GM06990 (cell line): ENCODE measurements at places on chromosomes 2 and 18.

DNA sequence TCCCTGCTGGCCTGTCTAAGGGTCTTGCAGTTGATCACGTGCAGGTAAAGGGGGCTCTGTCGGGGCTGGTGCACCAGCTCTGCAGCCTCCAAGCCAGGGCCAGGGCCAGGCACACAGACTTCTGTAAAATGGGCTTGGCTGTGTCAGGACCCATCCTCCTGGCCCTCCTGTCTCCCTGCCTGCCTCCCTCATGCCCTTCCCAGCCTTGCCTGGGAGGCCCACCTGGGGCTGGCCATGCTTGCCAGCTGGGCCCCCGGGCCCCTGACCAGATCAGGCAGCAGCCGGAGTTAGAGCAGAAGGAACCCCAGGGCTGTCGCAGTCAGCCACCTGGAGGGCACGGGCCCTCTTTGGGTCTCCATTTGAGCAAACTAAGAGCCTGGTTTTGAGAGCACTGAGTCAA, 2.0 kb downstream of the SLC66A3 start:
- no peak for DNase-seq

- DNase-seq, result no peak
Observed at GRCh38 chr2:3789256-3789655, 85.9 kb downstream of the DCDC2C start.

DNA sequence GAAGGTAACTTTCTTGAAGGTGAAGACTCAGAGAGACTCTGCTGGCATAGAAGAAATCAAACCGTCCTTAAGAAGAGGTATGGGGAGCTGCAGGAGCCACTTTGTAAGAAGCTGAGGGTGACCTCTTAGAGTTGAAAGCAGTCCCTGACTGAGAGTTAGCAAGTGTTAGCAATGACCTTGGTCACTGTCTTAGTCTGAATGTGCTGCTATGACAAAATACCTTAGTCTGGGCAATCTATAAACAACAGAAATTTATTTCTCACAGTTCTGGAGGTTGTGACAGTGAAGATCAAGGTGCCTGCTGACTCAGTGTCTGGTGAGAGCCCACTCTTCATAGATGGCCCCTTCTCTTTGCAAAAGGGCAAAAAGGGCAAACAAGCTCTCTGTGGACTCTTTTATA, 35.7 kb upstream of the ACTR3 start:
- DNase-seq, result no peak

GRCh38 chr2:25165992-25166875, 2.1 kb downstream of the POMC start:
- DNase-seq, result peak; percentile 62

GRCh38 chr18:77099485-77100370, 32.9 kb downstream of the MBP start:
- DNase-seq, result peak; percentile 37

DNA sequence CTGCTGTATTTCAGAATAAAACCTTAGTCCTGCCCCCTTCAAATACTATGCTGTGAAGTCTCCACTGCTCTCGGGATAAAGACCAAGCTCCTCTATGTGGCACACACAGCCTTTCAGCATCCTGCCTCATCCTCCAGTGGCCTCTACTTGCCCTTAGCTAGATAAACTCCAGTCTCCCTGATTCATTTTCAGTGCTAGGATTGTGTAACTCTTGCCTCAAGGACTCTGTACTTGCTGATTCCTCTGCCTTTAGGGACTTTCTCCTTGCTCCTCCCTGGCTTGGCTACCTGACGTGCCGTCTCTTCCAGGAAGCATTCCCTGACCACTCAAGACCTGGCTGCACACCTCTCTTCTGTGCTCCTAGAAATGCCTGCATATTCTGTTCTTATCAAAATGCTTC, 416.7 kb downstream of the MTX2 start:
- no peak for DNase-seq

DNA sequence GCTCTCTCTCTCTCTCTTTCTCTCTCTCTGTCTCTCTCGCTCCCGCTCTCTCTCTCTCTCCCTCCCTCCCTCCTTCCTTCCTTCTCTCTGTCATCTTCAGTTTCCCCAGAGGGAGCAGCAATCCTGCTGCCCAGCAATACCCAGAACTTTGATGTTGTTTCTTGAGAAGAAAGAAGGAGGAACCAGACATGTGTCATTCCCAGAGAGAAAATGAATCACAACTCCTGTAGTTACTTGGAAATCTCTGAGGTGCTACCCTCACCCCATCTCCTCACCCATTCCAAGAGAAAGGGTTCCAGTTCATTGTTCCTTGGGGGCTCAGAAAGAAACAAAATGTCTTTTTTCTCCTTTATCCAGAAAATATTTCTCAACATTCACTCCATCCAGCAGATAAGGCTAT, 449.1 kb downstream of the TNS1 start:
- no peak for DNase-seq

- DNase-seq, result no peak
Observed at GRCh38 chr2:173451118-173451517, 96.4 kb downstream of the CDCA7 start.

DNA sequence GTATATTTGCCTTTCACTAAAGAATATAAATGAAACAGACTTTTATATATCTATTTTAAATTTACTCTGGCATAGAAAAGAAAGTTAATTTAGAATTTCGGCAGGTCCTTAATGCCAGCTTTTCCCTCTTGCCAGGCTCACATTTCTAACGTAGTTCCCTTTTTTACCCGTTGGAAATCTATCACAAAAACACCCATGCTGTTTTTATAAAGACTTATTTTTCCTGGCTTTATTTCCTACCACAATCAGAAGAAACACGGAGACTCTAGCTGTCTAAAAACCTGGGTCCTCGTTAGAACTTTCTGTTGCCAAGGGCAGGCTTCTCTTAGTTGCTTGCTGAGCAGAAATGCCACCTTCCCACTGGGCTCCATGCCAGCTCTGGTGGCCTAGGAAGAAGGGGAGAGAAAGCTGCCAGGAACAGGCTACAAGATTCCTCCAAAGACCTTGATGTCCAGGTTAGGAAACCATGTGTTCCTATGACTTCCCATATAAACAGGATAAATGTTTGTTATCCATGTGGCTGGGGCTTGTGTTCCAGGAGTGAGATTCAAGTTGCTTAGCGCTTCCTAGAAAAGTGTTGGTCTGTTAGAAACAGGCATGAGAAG, 17.8 kb upstream of the TMEM18 start:
- DNase-seq, result no peak

DNA sequence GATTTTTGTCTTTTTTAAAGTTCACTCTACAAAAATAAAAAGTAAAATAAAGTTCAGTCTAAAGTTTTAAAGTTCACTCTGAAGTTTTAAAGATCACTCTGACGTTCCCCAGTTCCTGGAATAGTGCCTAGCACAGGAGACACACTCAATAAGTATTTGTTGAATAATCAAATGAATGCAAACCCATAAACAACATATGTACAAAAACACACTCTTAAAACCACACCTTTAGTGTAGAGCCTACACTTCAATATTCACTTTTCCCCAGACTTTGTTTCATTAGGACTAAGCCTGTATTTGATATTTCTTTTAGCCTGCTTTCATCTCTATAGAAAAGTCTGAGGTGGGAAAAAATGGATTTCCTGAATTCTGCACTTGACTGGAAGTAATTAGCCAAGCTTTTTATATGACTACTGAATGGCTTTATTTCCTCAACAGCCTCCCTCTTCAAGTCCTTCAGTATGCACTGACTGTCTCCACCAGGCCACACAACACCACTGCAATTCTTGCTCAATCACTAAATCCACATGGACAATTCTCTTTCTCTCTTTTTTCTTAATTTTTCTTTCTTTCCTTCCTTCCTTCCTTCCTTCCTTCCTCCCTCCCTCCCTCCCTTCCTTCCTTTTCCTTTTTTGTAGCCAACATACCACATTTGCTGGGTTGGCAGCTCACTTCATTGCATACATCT, 104.6 kb downstream of the SS18 start:
- DNase-seq, result no peak

DNA sequence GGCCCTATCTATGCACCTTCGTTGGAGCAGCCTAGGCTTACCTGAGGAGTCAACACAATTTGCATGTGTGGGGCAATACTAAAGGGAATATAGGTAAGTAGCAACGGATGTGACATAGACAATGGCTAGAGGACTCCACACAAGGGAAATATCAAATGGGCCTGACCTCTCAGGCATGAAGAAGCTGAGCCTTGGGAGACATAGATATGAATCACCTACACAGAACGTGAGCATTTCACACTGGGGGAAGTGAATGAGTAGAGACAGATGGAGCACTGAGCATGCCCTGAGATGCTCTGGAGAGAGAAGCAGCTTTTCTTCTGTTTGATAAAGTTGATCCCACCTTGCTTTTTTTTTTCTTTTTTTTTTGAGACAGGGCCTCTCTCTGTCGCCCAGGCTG, 97.9 kb downstream of the ATL2 start:
- peak; percentile 26 for DNase-seq

DNA sequence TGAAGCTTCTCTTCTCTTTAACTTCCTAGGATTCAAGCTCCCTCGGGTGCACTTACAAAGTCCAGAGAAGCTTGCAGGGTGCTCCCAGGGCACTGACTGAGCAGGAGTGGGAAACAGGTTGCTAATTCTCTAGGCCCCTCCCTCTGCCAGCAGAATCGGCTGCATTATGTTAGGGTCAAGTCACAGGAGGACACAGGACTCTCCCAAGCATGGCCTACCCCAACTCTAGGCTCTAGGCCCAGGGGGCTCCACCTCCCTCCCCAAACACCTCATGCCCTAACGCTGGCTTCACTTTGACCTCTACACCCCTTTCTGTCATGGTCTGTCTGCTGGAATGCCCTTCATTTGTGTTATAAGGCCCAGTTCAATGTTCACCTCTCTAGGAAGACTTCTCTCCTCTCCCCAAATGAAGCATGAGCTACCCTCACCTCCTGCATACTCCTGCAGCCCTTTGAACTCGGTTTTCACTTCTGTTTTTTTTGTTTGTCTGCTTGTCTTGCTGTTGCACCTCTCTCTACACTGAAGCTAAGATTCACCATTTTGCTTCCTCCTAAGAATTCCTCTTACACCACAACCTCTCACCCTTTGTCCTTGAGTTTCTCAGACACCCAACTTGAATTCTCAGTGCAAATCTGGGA, 521.8 kb upstream of the ID2 start:
- DNase-seq, result no peak

DNA sequence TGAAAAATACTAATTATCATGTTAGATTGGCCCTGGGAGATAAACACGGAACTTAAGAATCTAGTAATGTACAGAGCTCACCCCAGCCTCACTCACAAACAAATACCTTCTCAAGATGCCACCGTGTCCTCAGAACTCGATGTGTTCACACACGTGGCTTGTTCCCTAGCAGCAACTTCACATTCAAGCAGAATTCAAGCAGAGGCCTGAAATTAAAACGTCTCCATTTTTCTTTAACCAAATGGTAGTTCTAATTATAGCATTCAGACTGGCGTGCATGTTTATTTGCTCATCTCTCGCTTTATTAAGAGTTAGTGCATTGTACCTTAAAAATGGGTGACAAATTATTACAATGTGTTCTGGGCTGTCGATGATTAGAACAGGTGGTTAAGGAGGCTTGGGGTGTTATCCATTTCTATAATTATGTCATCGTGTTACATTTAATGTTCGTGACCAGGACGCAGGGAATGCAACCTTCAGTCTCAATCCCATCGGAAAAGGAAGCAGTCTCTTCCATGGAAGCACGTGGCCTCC, 57.3 kb upstream of the SLC66A3 start:
- no peak for DNase-seq

DNA sequence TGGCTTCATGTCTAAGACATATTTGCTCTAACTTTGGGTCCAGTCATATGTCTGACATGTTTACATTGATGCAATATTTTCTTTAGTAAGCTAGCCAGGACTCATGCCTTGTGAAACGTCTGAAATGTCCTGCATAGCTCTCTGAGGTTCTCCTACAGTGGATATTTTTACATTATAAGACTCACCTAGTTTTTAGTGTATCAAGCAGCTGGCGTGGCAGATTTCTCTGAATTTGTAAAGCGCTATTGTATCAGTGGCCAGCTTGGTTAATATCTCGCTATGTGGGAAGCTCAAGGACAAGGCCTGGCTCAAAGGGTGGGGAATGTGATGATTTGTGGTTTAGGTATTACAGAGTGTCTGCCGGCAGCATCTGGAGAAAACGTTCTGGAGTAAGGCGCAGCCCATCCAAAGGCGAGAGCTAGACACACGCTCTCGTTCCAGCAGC, 164.3 kb downstream of the LTBP1 start:
- DNase-seq, result no peak

DNA sequence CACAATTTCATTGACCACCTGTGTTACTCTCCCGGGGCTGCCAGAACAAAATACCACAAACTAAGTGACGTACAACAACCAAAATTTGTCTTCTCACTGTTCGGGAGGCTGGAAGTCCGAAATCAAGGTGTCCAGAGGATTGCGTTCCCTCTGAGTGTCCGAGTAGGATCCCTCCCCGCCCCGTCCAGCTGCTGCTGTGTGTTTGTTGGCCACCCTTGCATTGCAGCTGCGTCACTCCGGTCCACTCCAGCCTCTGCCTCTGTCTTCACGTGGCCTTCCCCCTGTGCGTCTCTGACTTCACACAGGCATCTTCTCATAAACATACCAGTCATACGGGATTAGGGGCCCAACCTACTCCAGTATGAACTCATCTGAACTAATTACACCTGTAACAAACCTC, 251.8 kb upstream of the SMIM21 start:
- no peak for DNase-seq

DNA sequence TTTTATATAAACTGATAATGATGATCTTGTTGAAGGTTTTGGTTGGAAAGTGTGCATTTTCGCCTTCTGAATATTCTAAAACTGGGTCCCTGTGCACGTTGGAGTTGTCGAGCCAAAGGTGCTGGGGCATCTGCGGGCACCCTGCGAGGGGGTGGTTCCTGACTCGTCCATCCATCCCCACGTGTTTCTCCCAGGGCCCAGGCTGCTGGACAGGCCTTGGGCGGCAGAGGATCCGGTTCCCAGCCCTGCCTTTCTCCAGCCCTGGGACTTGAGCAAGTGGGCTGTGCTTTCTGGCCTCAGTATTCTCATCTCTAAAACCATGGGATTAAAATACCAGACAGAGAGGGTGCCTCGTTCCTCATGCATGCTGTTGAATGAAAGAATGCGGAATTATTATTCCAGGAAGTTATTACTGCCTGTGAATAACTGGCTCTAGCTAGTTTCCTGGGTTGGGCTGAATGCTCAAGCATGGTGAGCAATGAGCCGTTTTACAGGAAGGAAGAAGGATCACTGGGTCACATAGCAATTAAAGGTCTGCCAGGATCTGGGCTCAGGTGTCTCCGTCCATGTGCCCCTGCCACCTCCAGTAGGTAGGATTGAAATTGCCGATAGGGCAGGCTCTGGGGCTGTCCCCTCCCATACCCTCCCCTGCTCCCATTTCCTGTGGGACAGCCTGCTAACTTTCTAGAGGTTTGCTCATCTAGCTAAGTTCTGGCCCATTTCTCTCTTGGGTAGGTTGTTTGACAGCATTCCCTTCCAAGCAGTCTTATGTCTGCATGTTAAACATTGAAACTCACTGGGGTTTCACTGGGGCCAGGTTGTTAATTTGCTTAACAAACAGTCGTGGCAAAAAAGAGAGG, 77.2 kb upstream of the HS6ST1 start:
- no peak for DNase-seq

DNA sequence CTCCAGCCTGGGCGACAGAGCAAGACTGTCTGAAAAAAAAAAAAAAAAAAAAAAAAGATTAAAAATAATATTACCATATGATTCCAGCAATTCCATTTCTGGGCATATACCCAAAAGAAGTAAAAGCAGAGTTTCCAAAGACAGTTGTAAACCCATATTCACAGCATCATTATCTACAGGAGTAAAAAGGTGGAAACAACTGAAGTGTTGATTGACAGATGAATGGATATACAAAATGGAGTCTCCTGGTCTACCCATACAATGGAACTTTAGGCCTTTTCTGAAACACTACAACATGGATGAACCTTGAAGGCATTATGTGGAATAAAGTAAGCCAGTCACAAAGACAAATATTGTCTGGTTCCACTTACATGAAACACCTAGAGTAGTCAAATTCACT, 5.7 kb downstream of the RNU4ATAC start:
- DNase-seq, result no peak

- no peak for DNase-seq
Observed at GRCh38 chr2:118671701-118672454, 175.6 kb downstream of the EN1 start.
